ENCODE measurements at places on chromosomes 3 and 15. TPM values are rescaled to one million over a fixed set of nuclear protein-coding genes. Genes with fewer than 3 reads are reported as not detected.

DNA sequence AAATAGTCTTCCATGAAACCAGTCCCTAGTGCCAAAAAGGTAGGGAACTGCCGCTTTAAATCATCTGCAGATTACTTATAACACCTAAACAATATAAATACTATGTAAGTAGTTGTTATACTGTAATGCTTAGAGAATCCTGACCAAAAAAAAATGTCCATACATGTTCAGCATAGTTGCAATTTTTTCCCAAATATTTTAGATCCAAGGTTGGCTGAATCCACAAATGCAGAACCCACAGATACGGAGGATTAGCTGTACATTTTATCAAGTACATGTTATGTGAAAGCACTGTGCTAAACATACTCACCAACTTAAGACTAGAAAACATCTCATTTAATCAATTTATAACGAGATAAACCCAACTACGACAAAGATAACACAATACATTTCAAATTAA is 9.3 kb downstream of the MSL2 start:
- no peak overlapping the region for H3K4me3 ChIP-seq
- no peaks in the 10 kb centered on the region for H3K27me3 ChIP-seq
- H3K36me3 ChIP-seq = peaks cover 36% of the 10 kb centered on the region
- H3K4me1 ChIP-seq = peaks cover 79% of the 10 kb centered on the region
- no peak overlapping the region for H3K27ac ChIP-seq

DNA sequence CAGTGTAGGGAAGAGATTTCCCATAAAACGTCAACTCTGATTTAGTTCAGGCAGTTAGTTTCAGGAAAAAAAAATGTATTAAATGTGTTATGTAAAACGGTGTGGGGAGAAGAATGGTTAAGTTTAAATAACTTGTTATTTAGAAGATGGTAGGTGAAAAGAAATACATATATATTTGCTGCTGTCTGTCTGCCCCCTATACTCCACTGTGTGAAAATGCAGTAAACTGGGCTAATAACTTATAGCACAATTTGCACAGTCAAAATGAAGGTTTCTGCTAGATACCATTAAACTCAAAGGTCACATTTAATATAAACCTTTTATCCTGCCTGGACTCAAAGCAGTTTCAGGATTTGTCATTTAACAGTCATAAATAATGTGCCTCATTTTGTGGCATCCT is 515.0 kb downstream of the FGF12 start:
- no peak overlapping the region for H3K27ac ChIP-seq
- H3K36me3 ChIP-seq = no peaks in the 10 kb centered on the region
- DNase-seq = no peak
- H3K27me3 ChIP-seq = no peaks in the 10 kb centered on the region
- no peaks in the 10 kb centered on the region for H3K4me1 ChIP-seq

DNA sequence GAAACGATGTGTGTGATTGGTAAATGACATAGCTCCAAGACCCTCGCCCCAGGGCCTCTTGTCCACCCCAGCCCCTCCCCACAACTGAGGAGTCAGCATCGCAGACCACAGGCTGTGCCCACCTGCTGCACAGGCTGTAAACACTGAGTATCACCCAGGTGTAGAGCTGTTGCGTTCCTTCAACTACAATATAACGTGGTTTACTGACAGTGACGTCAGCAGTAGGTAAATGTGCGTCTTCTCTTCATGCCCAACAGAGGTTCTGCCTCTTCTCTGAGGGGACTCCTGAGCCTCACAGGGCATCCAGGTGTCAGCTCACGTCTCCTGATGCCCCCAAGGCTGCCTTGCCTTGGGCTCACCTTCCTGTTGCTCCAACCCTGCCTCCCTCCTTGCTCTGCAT is 395.1 kb downstream of the CACNA2D3 start:
- H3K27me3 ChIP-seq = no peaks in the 10 kb centered on the region
- no peaks in the 10 kb centered on the region for H3K4me1 ChIP-seq
- no peak overlapping the region for H3K27ac ChIP-seq
- no peak overlapping the region for H3K4me3 ChIP-seq
- no peak for DNase-seq

DNA sequence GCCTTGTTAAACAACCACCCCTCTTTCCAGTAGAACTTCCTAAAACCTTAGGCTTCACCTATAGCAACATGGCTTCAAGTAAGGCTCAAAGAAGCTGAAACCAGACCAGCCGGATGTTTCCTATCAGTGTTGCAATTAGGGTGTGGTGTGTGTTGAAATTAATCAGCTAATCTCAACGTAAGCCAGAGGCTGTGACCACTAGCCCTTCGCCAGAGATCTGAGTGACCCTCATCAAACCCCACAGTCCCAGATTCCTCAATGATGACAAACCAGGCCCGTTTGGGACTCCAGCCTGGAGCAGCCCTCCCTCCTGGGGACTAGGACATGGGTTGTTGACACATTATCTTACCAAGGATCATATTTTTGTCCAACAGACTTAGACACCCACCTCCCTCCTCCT is 27.3 kb downstream of the CYP11A1 start:
- peaks cover 5% of the 10 kb centered on the region for H3K27me3 ChIP-seq
- H3K27ac ChIP-seq = no peak overlapping the region
- no peak for DNase-seq
- H3K4me1 ChIP-seq = no peaks in the 10 kb centered on the region

GRCh38 chr3:197547306-197548011 is 8.3 kb downstream of the BDH1 start:
- peaks cover 18% of the 10 kb centered on the region for H3K4me1 ChIP-seq
- peaks cover 67% of the 10 kb centered on the region for H3K36me3 ChIP-seq
- DNase-seq = no peak
- H3K27ac ChIP-seq = peak overlapping the region; percentile 32
- no peaks in the 10 kb centered on the region for H3K27me3 ChIP-seq

GRCh38 chr3:143414571-143415253 is 295.1 kb downstream of the CHST2 start:
- no peaks in the 10 kb centered on the region for H3K36me3 ChIP-seq
- no peak for DNase-seq
- H3K27ac ChIP-seq = no peak overlapping the region
- H3K4me3 ChIP-seq = no peak overlapping the region
- no peaks in the 10 kb centered on the region for H3K27me3 ChIP-seq

DNA sequence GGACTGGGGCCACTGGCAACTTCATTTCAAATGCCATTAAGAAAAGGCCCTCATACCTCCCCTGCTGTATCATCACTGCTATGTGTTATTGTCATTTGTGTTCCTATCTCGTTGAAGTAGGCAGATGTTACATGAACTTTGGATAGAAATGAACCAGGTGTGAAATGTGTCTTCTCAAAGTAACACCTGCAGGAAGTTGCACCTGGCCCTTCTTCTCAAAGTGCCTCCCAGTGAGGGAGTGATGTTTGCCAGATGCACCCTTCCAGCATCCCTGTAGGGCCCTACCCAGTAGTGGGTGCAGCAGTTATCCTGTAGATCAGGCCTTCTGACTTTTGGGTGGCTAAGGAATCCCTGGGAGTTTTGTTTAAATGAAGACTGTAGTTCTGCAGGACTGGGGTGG is 197.7 kb upstream of the CTNNB1 start:
- peaks cover 20% of the 10 kb centered on the region for H3K27me3 ChIP-seq
- DNase-seq = no peak
- H3K4me3 ChIP-seq = no peak overlapping the region

GRCh38 chr3:104785947-104786346 is 580.8 kb upstream of the ALCAM start:
- H3K27ac ChIP-seq = no peak overlapping the region
- no peaks in the 10 kb centered on the region for H3K27me3 ChIP-seq
- no peak overlapping the region for H3K4me3 ChIP-seq

- no peaks in the 10 kb centered on the region for H3K27me3 ChIP-seq
- H3K27ac ChIP-seq = no peak overlapping the region
- H3K36me3 ChIP-seq = peaks cover 2% of the 10 kb centered on the region
- no peaks in the 10 kb centered on the region for H3K4me1 ChIP-seq
- no peak for DNase-seq
- H3K4me3 ChIP-seq = no peak overlapping the region
These were observed 1051.9 kb downstream of the FHIT start for GRCh38 chr3:60199306-60199705.

DNA sequence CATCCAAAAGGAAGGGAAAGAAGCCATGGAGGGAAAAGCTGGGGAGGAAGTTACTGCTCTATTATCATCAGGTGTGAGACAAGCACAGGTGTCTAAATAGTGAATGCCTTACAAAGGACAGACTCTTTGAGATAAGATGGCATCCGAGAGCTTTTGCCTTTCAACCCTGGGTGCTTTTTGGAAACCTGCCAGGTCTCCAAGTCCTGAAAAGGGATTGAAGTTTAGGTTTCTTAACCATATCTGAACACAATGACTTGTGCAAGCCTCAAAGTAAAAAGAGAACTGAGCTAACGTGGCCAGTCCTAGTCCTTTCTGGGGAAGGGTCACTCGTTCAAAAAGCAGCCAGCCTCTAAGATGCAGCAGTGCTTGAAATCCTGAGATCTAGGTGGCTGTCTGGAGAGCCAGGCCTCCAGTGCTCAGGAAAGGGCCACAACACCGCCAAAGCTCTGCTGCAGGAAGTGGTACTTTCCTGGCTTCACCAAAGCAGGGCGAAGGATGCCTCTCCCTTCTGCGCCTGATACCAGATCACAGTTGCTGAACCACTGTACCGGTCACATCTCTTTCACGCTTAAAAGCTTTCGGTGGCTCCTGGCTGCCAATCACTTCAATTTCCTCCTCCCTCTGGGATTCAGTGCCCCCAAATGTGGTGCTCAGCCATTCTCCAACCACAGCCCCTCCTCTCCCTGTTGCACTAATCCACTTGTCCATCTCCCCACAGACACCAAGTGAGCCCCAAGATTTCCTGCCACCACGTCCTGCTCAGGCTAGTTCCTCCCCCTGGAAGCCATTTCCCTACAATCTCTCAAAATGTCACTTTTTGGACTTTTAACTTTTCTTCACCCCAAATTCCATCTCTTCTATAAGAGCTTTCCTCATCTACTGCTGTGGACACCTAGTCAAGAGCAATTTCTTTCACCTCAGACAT is 104.1 kb upstream of the LPP start:
- H3K36me3 ChIP-seq = no peaks in the 10 kb centered on the region
- peak overlapping the region; percentile 80 for H3K27ac ChIP-seq
- DNase-seq = peak; percentile 70
- no peaks in the 10 kb centered on the region for H3K27me3 ChIP-seq

GRCh38 chr3:4785551-4785950 is 193.7 kb upstream of the BHLHE40 start:
- H3K27ac ChIP-seq = no peak overlapping the region
- no peak for DNase-seq
- no peaks in the 10 kb centered on the region for H3K27me3 ChIP-seq
- peaks cover 69% of the 10 kb centered on the region for H3K36me3 ChIP-seq
- H3K4me1 ChIP-seq = no peaks in the 10 kb centered on the region

DNA sequence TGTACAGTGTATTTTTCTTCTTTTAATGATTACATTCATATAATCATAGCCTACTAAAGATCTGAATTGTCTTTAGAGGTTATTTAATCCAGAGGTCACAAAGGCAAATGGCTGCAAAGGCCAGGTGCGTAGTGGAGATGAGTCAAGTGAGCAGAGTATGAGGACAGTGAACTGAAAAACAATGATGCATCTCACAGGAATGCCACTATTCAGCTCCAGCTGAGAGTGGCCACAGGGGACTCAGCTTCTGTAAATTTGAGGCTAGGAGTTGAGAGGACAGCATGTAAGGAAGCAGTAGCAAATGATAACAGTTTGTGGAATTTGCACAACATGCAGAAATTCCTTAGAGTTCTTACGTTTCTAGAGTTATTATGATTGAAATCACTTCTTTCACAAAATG is 50.4 kb downstream of the COL6A5 start:
- no peak overlapping the region for H3K4me3 ChIP-seq
- H3K4me1 ChIP-seq = no peaks in the 10 kb centered on the region
- no peak for DNase-seq
- H3K36me3 ChIP-seq = no peaks in the 10 kb centered on the region

DNA sequence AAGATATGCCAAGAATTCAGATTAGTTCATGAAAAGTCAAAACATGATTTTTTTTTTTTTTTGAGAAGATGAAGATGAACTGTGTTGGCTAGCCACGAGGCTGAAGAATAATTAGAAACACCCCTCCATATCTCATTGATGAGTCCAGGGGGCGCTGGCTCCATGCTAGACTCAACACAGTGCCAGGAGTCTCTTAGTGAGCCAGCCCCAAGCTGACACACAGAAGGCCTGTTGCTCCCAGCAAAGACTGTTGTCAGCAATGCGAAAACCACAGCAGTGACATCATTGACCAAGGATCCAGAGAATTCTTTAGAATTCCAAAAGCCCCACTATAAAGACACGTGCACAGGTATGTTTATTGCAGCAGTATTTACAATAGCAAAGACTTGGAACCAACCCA is 185.2 kb downstream of the ANXA2 start:
- H3K27me3 ChIP-seq = peaks cover 26% of the 10 kb centered on the region
- no peaks in the 10 kb centered on the region for H3K4me1 ChIP-seq
- H3K27ac ChIP-seq = no peak overlapping the region
- DNase-seq = no peak

GRCh38 chr3:121126033-121126706 is 218.2 kb downstream of the STXBP5L start:
- no peak overlapping the region for H3K27ac ChIP-seq
- DNase-seq = no peak
- H3K4me3 ChIP-seq = no peak overlapping the region
- H3K27me3 ChIP-seq = no peaks in the 10 kb centered on the region
- H3K4me1 ChIP-seq = no peaks in the 10 kb centered on the region

- H3K4me1 ChIP-seq = no peaks in the 10 kb centered on the region
- H3K4me3 ChIP-seq = no peak overlapping the region
- DNase-seq = no peak
- no peaks in the 10 kb centered on the region for H3K27me3 ChIP-seq
- no peak overlapping the region for H3K27ac ChIP-seq
- H3K36me3 ChIP-seq = peaks cover 45% of the 10 kb centered on the region
These were observed 39.1 kb downstream of the KNL1 start for GRCh38 chr15:40633178-40633577.

GRCh38 chr3:120554812-120555606 is 41.1 kb upstream of the NDUFB4 start:
- H3K27ac ChIP-seq = no peak overlapping the region
- H3K4me1 ChIP-seq = peaks cover 11% of the 10 kb centered on the region
- peaks cover 4% of the 10 kb centered on the region for H3K27me3 ChIP-seq
- no peak for DNase-seq
- H3K4me3 ChIP-seq = no peak overlapping the region

TRPC1 gene
- total RNA-seq = 0.45 TPM

PROK2 gene
- total RNA-seq = 0.23 TPM

NR2E3 gene
- total RNA-seq = not detected

TRIM71 gene
- not detected for total RNA-seq

ATP13A5 gene
- not detected for total RNA-seq

PSMA4 gene
- 252 TPM for total RNA-seq

SLC2A2 gene
- not detected for total RNA-seq

LRRIQ4 gene
- total RNA-seq = 0.16 TPM

GABRR3 gene
- total RNA-seq = not detected

IQCF5 gene
- not detected for total RNA-seq

CPN2 gene
- total RNA-seq = not detected

SLC9C1 gene
- not detected for total RNA-seq

NEK11 gene
- total RNA-seq = 0.58 TPM

CMSS1 gene
- 42.6 TPM for total RNA-seq

CYP1A1 gene
- 4.7 TPM for total RNA-seq

GATA2 gene
- total RNA-seq = not detected

SEC22C gene
- 49.3 TPM for total RNA-seq

OGG1 gene
- total RNA-seq = 37.7 TPM

RTP1 gene
- not detected for total RNA-seq

GATM gene
- 1.6 TPM for total RNA-seq
